Mesothelial cell of epicardium (in vitro differentiated cells): ENCODE measurements at places on chromosomes 6 and 20.

- DNase-seq = no peak
These were observed 25.0 kb downstream of the HEBP2 start for GRCh38 chr6:138428944-138429598.

- DNase-seq = no peak
These were observed 122.3 kb downstream of the PREX1 start for GRCh38 chr20:48705240-48706115.

DNA sequence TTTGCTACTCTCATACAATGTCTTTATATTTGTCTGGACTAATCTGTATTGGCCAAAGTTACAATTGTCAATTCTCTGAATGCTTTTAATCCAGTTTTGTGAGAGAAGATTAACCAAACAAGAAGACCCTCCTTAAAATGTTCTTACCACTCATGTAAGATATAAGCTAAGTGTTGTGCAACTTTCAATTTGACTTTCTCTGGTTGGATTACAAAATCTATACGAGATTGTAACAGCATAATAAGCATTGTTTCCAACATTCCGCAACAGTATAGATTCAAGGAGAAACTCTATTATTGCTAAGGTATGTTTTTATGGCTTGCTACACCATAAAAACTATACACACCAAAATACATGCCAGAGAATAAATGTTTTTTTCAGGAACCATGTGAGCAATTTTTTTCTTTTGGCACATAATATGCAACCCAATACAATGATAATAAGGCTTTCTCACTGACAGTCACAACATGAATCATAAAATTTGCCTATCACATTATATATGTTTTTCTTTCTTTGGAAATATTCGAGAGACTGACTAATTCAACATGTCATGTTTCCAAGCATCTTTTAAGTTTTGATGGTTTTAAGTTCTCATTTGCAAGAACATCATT is 12.2 kb upstream of the TRPC4AP start:
- DNase-seq = no peak

DNA sequence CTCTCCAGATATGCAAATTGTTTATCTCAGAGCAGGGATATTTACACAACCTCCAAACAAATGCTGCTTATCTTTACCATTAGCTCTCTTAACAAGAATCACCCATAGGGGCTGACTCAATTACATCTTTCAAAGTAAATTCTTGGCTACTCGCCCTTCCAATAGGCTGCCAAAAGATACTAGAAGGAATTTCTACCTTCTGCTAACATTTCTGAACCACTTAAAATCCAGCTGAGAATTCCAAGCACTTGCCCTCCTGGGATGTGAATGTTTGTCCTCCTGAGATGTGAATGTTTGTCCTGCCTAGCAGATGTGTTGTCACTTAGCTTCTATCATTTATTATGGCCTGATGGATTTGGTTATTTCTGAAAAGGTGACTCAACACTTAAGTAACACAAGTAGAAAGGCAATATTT is 388.0 kb downstream of the GJA1 start:
- no peak for DNase-seq

- no peak for DNase-seq
These were observed 1.1 kb downstream of the RNF144B start for GRCh38 chr6:18388271-18388670.

DNA sequence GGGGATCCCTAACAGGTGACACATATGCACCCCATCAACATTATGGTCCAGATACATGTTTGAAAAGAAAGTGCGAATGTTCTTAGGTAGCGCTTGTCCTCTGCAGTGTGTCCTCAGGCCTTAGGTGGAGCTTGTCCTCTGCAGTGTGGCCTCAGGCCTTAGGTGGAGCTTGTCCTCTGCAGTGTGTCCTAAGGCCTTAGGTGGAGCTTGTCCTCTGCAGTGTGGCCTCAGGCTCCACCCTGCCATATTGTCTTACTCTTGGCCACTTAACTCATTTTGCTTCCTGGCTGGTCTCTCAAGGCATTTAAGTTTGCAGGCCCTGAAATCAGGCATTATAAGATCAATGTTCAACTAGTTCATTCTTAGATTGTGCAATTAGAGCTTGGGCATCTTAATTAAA is 74.7 kb upstream of the SCP2D1 start:
- DNase-seq = no peak

DNA sequence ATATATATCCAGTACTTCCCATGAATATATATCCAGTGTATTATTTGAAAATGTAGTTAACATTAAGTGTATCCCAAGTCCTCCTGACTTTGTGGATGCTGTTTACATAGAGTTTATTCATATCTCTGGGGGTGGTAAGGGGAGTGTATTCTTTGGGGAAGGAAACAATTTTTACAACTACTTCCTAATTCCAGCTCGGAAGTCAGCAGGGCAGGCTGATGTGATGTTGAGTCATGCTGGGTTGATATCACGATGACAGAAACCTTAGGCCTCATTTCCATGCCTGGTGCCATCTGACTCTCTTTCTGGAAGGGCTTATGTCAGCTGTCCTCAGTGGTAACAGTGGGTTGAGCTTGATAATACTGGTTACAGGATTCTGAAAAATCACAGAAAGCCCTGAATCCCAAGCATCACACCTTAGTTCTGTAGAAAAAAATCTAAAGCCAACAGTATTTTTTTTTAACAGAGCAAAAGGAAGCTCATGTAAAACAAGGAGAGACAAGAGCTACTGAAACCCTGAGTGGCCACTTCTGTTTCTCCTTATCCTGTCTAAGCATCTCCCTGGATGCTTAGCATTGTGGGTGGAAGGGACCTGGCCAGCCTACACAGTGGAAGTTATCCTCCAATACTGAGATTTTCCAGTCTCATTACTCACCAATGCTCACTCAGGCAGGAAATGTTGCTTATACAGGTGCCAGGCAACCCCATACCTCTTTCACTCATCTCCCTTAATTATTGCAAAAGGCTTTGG is 75.2 kb upstream of the IYD start:
- no peak for DNase-seq

- no peak for DNase-seq
These were observed 451.5 kb downstream of the PLCB1 start for GRCh38 chr20:8583566-8584043.

- peak; percentile 86 for DNase-seq
These were observed 45.3 kb upstream of the PRELID3B start for GRCh38 chr20:59087829-59088433.

GRCh38 chr6:57283911-57284455 is 33.4 kb upstream of the PRIM2 start:
- DNase-seq = no peak

- DNase-seq = no peak
These were observed 9.6 kb downstream of the SRC start for GRCh38 chr20:37355252-37356180.

- no peak for DNase-seq
These were observed 28.7 kb downstream of the COX4I2 start for GRCh38 chr20:31666258-31667042.

DNA sequence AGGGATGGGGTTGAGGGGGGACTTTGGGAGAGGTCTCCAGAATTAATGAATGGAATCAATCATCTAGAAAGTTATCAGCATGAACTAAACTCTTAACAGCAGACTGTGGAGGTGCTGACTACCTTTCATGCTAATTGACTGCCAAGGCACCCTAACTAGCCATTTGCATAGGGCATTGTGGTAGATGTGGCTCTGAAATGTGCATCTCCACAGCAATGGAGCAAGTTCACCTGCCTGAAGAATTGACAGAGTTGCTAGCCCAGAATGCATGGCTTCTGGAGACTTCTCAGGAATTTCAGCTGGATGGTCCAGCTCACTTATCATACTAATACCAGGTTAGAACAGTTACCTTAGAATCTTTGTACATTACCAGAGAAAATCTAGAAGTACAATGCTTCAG is 745.6 kb downstream of the KIF16B start:
- DNase-seq = no peak

DNA sequence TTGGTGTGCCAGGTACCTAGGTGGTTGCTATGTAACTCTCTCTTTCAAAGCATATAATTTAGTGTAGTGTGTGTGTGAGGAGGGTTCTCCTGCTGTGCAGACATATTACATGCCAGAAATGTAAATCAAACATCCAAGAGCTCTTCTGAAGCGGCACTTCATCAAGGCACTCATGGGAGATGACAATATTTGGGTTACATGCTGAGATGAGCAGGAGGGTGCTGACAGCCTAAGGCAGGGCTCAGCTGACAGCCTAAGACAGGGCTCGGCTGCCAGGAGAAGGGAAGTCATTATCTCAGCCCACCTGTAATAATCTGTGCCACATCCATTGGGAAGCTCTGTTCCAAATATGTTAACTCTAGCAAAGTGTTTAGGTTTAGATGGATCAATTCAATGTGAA is 39.1 kb downstream of the ADGRF5 start:
- no peak for DNase-seq

GRCh38 chr6:114690625-114691024 is 347.8 kb upstream of the HS3ST5 start:
- no peak for DNase-seq

GRCh38 chr6:50288881-50289280 is 239.2 kb upstream of the DEFB112 start:
- DNase-seq = no peak

GRCh38 chr20:19860737-19861136 is 102.7 kb downstream of the RIN2 start:
- no peak for DNase-seq

DNA sequence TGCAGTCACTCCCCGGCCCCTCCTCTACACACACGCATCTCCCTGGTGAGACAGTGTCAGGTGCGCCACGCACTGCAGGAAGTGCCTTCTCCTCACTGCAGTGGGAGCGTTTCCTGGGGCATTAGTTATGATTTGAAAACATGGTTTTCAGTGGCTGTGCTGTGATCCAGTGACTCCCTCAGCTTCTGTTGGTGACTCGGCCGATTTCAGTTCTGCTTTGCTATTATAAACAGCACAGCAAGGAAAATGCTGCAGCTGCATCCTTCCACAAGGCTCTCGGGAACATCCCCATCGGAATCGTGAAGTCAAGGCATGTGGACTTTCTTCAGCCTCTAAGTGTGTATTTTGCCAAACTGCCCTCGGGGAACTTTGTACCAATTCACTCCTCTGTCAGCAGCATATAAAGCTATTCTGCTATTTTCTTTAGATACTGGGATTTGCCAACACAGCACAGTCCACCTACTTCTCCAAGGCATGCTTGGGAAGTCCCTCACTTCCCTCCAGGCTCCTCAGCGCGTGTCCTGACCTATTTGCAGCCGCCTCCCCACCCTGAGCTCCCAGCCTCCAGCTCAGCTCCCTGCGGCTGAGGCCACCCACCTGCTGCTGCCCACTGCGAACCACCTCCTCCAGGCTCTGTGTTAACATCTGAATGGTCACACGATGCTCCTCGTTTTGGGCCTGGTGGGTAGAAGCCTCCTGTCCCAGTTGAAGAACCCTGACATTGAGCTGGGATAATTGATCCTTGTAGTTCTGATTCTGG is 54.5 kb downstream of the GINS1 start:
- no peak for DNase-seq

DNA sequence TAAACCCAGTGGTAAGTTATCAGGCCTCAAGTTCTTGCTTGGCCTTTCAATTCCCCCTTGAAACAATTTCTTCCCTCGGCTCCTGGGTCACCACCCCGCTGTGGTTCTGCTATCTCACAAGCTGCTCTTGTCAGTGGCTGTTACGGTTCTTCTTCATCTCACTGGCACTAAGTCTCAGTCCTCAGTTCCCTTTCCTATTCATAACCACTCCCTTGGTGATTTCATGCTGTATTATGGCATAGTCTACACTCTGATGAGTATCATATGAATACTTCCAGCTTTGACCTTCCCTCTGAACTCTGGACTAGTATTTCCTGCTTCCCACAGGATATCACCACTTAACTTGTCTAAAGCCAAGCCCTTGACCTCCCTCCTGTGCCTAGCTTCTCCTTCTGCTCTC is 7.9 kb downstream of the TAAR1 start:
- DNase-seq = no peak

DNA sequence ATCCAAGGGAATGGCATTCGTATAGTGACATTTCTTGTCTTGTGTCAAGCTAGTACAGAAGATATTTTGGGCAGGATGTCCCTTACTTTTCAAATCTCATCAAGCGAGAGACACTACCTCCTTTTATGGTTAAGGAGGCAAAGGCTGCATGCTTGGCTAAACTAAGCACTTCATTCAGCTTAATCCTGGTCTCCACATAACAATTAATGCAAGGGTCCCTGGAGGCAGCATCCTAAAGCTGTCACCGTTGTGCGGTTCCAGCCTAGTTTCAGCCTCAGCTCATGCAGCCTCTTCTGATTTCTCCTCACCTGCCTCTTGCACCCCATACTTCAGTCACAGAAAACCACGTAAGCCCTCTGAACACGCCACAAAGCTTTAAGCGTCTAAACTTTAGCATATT is 67.1 kb upstream of the SLC22A23 start:
- no peak for DNase-seq

GRCh38 chr6:72589096-72589495 is 32.8 kb upstream of the KCNQ5 start:
- DNase-seq = no peak

GRCh38 chr20:40996326-40996725 is 32.3 kb upstream of the TOP1 start:
- no peak for DNase-seq

DNA sequence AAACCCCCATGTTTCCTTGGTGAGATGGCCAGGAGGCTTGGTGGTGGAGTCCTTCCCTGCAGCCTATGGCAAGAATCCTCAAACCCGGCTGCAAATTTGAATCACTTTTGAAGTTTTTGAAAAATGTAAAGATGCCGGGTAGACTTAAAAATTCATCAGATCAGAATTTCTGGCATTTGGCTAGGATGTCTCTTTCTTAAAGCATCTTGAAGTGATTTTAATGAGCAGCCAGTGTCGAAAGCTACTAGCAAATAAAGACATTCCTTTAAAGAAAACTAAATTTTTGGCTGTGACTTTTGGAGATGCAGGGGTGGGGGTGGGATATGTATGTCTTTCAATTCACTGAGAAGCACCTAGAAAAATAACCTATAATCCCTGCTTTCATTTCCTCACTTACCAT is 25.6 kb upstream of the NOX3 start:
- DNase-seq = no peak

DNA sequence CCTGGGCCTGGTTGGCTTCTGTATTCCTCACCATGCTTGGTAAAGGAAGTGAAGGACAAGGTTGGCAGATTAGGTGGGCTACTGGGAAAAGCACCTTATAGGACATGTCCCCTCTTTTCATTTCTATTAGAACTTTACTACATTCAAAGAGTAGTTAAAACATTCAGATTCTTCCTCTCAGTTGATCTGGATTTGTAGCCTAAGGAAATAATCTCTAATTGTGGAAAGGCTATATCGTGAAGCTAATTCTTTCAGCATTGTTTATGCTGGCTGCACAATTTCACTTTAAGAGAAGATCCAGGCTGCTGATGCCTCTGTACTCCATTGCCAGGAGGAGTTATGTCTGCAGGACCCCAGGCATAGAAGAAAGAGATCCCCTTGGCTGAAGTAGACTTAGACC is 58.8 kb downstream of the ARHGAP40 start:
- no peak for DNase-seq

- DNase-seq = no peak
These were observed 111.6 kb downstream of the EPHA7 start for GRCh38 chr6:93307505-93308409.
